Transverse colon (tissue), 4 donors: ENCODE measurements at places on chromosomes 4 and X. TPM values are rescaled to one million over a fixed set of nuclear protein-coding genes. Genes with fewer than 3 reads are reported as not detected.

DNA sequence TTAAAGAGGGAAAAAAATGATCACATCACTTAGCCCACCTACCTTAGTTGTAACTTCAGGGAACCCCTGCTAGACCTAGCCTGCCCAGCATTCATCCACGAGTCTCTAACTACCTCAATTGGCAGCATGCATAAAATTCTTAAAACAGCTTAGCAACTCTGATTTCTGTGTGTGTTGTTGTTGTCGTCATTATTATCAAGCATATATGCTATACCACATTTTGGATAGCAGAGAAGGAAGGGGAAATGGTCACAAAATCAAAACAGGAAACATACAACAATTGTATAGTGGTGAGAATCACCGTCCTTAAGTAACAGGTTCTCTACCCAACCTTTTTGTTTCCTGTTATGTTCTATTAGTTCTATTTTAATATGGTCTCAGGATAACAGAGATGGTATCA lies 2.7 kb upstream of the ACOT9 start:
- no peaks in the 10 kb centered on the region for H3K4me1 ChIP-seq
- no peaks in the 10 kb centered on the region for H3K36me3 ChIP-seq
- no peaks in the 10 kb centered on the region for H3K27me3 ChIP-seq
- no peak overlapping the region for H3K27ac ChIP-seq
- H3K4me3 ChIP-seq, result no peak overlapping the region
- DNase-seq, result no peak

DNA sequence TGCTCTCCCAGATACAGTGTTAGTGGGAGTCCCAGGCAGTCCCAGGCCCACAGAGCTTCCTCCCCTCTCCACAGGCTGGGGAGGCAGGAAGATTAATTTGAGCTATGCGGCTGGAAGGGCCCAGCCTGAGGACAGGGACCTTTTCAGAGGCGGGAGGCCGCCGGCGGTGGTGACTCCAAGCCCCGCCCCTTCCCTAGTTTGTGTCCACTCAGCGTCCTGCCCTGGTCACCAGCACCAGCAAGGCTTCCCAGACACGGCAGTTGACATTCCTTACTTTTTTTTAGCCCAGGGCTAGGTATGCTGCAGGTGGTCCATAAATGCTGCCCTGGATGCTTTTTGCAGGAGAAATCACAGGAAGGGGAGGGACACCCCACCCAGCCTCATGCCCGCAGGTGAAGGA lies 67.7 kb upstream of the LRPAP1 start:
- H3K27ac ChIP-seq, result no peak overlapping the region
- no peaks in the 10 kb centered on the region for H3K4me1 ChIP-seq
- H3K27me3 ChIP-seq, result peaks cover 4% of the 10 kb centered on the region

GRCh38 chr4:83019794-83020494 lies 9.3 kb upstream of the LIN54 start:
- no peak overlapping the region for H3K27ac ChIP-seq
- H3K36me3 ChIP-seq, result no peaks in the 10 kb centered on the region
- H3K27me3 ChIP-seq, result no peaks in the 10 kb centered on the region

DNA sequence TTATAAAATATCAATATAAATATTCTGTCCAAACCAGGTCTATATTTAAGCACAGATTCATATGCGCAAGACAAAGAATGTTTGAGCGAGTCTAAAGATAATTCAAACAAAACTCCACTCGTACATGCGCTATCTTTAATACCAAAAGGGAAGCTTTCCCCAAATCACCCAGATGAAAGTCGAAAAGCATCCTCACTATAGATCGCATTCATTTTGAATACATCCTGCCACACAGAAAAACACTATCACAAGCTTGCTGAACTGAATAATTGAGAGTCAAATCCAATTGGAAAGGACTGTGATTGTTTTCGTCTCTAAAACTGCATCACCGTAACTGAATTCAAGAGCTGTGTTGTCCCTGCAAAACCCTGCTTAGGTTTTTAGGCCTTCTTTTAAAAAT lies 685 bp downstream of the TASL start:
- no peak for DNase-seq
- H3K36me3 ChIP-seq, result no peaks in the 10 kb centered on the region
- H3K4me1 ChIP-seq, result no peaks in the 10 kb centered on the region
- no peak overlapping the region for H3K27ac ChIP-seq
- no peak overlapping the region for H3K4me3 ChIP-seq

- no peaks in the 10 kb centered on the region for H3K36me3 ChIP-seq
- H3K4me3 ChIP-seq, result no peak overlapping the region
- H3K27ac ChIP-seq, result no peak overlapping the region
Observed at GRCh38 chrX:20639115-20639514, 372.4 kb upstream of the RPS6KA3 start.

DNA sequence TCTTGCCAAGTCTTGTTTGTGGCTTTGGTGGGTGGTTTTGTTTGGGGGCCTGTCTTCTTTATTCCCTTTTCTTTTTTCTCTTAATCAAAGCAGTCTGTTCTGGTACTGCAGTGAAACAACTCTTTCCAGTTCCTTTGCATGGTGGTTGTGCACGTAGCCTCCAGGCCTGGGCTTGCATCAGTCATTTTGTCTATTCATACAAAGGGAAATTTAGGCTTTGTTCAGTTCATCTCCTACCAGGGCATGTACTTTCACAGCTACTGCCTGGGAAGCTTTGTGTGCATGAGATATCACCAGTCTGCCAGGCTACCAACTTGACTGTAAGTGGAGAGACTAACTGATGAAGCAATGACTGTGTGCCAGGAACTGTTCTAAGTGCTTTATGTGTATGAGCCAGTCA lies 8.5 kb downstream of the TRIM2 start:
- no peak for DNase-seq
- H3K36me3 ChIP-seq, result no peaks in the 10 kb centered on the region
- H3K27ac ChIP-seq, result no peak overlapping the region
- peaks cover 25% of the 10 kb centered on the region for H3K4me1 ChIP-seq
- no peaks in the 10 kb centered on the region for H3K27me3 ChIP-seq

- H3K27ac ChIP-seq, result no peak overlapping the region
- H3K4me3 ChIP-seq, result no peak overlapping the region
- H3K36me3 ChIP-seq, result no peaks in the 10 kb centered on the region
- H3K4me1 ChIP-seq, result no peaks in the 10 kb centered on the region
Observed at GRCh38 chr4:138405934-138406567, 163.9 kb upstream of the SLC7A11 start.

OCIAD2 gene
- total RNA-seq, result 71.7 TPM

FLNA gene
- total RNA-seq, result 3,163 TPM
